ENCODE measurements at places on chromosomes 16 and 17.

DNA sequence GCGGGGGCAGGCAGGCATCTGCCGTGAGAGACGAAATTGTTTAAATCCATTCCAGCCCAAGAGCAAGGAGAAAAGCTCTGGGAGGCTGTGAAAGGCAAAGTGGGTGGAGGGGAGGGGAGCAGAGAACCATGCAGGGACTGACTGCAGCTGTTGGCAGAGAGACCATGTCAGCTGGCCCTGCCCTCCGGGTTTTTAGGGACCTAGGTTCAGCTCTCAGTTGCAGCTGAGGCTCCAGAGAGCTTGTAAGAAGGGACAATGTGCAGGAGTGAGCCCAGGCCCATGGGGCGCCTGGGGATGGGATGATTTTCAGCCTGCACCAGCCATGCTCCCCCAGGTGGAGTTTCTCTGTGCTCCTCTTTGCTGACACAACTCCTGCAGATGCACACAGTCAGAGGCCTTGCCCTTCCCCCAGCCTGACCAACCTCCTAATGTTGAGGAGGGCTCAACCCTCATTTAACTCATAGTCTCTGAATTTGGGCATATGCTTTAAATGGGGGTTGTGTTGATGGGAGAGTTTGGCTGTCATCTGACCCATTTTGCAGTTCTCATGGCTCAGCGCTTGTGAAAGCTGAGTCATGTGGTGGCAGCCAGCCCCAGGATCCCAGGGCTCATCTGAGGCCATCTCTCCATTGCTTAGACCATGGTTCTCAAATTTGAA lies 70.9 kb downstream of the PLXDC1 start:
- DNase-seq = no peak

GRCh38 chr16:85005285-85006069 lies 5.9 kb downstream of the ZDHHC7 start:
- no peak for DNase-seq

- DNase-seq = peak; percentile 88
Measured at GRCh38 chr17:29176558-29177351, 3.4 kb downstream of the MYO18A start.

GRCh38 chr17:14047591-14047990 lies 21.7 kb upstream of the COX10 start:
- no peak for DNase-seq

- DNase-seq = no peak
Measured at GRCh38 chr16:79856581-79856980, 256.0 kb upstream of the MAF start.

- peak; percentile 68 for DNase-seq
Measured at GRCh38 chr17:65556014-65556909, 5.2 kb downstream of the AXIN2 start.

DNA sequence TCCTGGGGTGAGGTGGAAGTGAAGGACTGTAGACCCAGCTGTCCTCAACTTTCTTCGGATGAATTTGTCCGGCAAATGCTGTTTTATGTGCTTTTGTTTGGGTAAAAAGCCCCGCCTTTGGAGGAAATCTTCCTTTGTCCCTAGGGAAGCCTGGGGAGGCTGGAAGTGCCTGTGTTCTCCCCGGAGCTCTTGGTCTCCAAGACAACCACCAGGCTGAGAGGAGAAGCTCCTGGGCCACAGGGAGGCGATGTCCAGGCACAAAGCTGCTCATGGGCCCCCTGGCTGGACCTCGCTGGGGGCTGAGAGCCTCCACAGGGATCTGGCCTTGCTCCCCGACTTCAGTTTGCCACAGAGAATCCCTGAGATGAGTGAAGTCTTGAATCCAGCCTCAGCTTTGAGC lies 293.1 kb upstream of the N4BP1 start:
- DNase-seq = no peak
